Activated T-helper 17 cell treated with anti-CD3 and anti-CD28 coated beads, Interleukin-2, amount 50 U/mL, for 72 hours (primary cell): ENCODE measurements at places on chromosomes 6 and 20.
A peak's percentile ranks its signal among the peaks of the same experiment; 100 is the strongest.

GRCh38 chr20:8807480-8808201 lies 261.2 kb upstream of the PLCB4 start:
- ATAC-seq: no peak

GRCh38 chr6:137214931-137215330 lies 4.3 kb downstream of the IFNGR1 start:
- ATAC-seq: no peak

- ATAC-seq: no peak
Measured at GRCh38 chr20:49210101-49210756, 9.0 kb upstream of the DDX27 start.

GRCh38 chr6:89410231-89410761 lies 1.8 kb downstream of the RRAGD start:
- ATAC-seq: peak; percentile 22

DNA sequence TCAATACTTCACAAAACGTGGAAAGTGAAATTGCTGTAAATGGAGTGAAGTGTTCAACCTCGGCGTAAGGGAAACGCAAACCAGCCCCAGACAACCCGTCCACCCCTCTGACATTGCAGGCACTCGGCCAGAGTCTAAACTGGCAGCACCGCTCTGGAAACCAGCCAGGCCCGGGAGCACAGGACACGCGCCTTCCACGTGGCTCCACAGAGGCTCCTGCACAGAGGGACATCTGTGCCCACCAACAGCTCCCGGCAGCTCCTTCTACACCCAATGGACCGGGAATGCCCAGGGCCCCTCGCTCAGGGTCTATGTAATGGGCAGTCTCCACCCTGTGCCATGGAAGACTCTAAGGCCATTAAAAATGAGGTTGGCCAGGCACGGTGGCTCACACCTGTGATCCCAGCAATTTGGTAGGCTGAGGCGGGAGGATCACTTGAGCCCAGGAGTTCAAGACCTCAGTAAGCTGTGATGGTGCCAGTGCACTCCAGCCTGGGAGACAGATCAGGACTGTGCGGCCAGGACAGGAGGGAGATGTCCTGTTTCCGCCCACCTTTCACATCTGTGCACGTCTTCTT lies 3.4 kb upstream of the HELZ2 start:
- ATAC-seq: no peak

GRCh38 chr6:141354191-141354955 lies 778.4 kb upstream of the GJE1 start:
- ATAC-seq: no peak

DNA sequence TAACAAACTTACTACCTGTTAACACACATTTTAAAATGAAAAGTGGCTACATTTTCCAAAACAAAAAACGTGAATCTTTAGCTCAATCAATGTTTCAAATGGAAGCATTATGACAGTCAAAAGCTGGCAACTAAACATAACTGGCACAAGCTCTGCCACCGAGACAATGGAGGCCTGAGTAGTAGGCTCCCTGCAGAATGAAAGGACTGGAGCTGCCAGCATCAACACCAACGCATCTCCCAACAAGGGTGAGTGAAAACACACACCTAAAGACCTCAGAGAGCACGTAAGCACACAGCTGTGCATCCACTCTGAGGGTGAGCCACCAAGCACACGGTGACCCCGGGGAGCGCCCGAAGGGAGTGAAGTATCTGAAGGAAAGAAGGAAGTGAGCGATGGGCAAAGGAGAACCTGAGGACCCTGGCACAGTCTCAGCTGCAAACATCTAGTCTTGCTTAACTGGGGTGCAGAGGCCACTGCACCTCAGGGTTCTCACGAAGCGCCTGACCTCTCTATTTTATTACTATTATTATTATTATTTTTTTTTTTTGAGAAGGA lies 1.6 kb upstream of the ADRM1 start:
- no peak for ATAC-seq

DNA sequence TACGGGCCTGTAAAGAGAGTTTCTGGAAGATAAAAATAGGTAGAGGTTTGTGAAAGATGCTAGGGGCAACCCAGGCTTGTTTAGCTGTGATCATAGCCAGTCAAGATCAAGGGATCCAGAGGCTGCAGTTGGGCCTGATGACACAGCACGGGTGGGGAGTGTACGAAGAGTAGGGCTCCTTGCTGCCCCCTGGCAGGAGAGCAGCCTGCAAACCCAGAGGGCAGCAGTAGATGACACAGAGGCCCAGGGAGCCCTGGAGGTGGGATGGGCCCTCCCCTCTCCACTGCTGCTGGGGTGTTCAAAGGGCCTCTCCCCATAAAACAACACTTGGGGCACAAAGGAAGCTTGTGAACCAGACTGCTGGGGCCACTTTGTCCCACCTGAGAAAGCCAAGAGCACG lies 47.2 kb downstream of the VEGFA start:
- peak; percentile 63 for ATAC-seq

- ATAC-seq: no peak
Measured at GRCh38 chr6:19805129-19805481, 32.1 kb upstream of the ID4 start.

DNA sequence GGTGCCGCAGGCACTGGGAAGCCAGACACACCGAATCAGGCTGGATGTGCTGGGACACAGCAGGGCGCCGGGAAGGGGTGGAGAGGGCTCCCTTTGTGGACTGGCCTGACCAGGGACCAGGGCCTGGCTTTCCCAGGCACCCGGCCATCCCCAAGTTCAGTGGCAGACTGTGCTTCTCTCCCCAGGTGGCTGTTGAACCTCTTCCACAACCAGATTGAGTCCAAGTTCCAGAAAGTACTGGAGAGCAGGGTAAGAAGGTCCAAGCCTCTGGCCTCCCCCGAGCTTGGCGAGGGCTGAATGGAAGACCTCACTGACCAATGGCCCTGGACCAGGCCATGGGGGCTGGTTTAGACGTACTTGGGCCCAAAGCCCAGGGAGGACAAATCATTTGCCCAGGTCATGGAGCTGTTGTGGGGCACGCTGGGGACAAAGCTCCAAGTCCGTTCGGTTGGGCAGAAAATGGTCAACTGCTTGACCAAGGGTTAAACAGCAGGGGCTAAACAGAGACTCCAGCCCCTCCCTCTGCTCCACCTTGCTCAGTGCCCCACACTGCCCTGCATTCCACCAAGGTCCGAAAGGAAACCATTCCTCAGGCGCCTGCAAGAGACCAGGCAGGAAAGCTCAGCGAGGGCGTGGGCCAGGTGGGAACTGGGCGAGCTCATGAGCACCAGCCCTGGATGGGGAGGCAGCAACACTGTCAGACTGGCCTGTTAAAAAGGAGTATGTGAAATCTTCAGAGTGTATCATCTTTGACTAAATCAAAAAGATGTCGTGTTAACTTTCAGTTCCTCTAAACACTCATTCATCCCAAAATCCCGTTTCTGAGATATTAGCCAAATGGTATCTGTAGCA lies 9.1 kb downstream of the LBP start:
- ATAC-seq: peak; percentile 50

DNA sequence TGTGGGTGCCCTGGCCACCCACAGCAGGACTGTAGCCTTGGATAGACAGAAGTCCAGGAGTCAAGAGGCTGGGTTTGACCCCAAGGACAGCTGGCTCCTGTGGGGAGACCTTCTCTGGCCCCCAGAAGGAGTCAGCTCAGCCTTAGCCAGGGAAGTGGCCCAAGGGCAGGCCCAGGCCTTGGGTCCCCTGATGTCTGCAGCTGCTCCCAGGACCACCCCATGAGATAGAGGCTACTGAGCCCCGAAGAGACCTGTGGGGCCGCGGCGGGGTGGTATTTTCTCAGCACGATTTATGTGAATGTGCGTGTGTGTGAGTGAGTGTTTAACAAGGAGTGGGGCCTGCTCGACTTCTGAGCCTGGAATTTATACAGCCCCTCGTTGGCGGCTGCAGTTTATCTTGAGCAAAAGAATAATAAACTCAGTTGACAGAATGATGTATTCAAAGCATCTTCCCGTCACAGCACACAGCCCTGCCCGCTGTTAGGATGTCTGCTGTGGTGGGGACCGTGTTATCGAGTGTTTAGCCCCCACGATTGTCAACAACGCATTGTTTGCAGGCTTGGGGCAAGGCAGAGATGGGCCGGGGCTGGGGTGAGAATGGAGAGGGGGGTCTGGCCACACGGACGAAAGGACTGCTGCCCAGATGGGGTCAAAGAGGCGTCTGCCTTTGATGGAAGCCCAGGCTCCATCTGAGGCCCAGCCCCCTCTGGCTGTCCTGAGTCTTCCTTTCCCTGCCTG lies 163.3 kb downstream of the VEGFA start:
- no peak for ATAC-seq

DNA sequence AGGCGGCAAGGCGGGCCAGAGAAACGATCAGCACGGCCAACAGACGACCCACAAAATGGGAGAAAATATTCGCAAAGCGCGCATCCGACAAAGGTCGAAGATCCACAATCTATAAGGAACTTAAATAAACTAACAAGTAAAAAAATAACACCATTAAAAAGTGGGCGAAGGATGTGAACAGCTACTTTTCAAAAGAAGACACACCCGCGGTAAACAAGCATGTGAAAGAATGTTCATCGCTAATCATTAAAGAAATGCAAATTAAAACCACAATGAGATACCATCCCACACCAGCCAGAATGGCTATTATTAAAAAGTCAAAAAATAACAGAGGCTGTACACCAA lies 117.8 kb upstream of the SIRPA start:
- no peak for ATAC-seq

- ATAC-seq: peak; percentile 97
Measured at GRCh38 chr6:31058128-31058894, 48.0 kb downstream of the MUC22 start.
